ENCODE measurements at places on chromosomes 7 and 10. TPM values are rescaled to one million over a fixed set of nuclear protein-coding genes. Genes with fewer than 3 reads are reported as not detected.

The SSMEM1 gene
- not detected for polyA plus RNA-seq

The FHIP2A gene
- polyA plus RNA-seq: 8.8 TPM

The ELFN1 gene
- 0.54 TPM for polyA plus RNA-seq

The TMEM184A gene
- polyA plus RNA-seq: 0.08 TPM

The MYH16 gene
- polyA plus RNA-seq: not detected

All from IgD-negative memory B cell (primary cell).